Femur (tissue), 1 donor: ENCODE measurements at places on chromosomes 6 and 20.

GRCh38 chr20:50108556-50109235 lies 4.3 kb downstream of the UBE2V1 start:
- no peak for DNase-seq

DNA sequence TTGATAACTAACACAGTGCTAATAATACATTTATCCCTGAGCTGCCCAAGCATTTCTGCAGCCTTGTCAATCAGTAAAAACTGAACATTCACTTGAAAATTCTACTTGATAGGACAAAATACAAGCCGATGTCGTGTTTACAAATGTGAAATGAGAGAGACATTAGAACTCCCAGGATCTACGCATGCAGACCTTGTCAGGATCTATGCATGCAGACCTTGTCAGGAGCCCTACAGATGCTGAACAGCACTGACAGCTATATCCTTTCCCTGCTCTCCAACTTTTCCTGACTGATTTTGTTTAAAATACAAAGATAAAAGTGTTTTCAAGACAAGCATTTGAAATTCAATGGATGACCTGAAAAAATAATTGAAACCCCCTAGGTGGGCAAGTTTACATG lies 28.9 kb downstream of the INSM1 start:
- DNase-seq, result no peak

GRCh38 chr6:139522511-139523220 lies 148.2 kb upstream of the CITED2 start:
- no peak for DNase-seq

DNA sequence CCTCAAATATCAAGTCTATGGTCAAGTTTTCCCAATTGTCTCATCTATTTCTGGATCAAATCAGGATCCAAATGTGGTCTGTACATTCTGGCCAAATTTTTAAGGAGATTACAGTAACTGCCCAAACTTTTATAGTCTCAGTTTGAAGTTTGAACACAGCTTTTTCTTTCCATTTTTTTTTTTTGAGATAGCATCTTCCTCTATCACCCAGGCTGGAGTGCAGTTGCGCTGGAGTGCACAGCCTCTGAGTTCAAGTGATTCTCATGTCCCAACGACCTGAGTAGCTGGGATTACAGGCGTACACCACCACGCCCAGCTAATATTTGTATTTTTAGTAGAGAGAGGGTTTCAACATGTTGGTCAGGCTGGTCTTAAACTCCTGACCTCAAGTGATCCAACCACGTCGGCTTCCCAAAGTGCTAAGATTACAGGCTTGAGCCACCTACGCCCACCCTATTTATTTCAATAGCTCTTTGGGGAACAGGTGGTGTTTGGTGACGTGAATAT lies 84.9 kb upstream of the CARMIL1 start:
- no peak for DNase-seq

DNA sequence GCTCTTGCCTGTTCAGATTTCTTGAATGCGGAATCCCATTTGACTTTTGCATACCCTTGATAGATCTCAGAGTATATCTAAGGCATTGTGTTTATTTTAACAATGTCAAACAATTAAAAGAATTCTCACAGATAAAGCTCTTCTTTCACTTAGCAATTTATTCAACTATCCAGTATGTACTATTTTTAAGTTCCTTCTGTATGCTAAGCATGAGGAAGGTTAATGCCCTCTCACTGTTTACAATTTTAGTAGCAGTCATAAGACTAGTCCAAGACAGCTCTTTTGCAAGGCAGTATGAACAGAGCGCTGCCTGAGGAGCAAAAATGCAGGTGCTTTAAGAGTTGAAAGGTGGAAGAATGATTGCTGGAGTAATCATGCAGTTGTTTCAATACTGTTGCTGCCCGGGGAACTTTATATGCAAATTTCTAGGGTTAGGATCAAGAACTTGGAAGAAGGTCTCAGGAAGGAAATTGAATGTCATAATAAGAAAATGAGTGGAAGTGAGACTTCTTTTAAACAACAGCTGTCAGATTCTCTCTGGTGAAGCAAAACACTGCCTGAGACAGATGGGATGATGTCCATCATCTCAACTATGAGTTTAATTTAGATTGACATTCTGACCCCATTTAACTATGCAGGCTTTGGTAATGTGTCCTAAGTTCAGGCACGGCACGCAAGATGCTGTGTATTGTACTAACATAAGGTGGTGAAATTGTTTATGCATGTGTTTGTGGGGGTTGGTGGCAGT lies 1303.5 kb upstream of the CITED2 start:
- no peak for DNase-seq

DNA sequence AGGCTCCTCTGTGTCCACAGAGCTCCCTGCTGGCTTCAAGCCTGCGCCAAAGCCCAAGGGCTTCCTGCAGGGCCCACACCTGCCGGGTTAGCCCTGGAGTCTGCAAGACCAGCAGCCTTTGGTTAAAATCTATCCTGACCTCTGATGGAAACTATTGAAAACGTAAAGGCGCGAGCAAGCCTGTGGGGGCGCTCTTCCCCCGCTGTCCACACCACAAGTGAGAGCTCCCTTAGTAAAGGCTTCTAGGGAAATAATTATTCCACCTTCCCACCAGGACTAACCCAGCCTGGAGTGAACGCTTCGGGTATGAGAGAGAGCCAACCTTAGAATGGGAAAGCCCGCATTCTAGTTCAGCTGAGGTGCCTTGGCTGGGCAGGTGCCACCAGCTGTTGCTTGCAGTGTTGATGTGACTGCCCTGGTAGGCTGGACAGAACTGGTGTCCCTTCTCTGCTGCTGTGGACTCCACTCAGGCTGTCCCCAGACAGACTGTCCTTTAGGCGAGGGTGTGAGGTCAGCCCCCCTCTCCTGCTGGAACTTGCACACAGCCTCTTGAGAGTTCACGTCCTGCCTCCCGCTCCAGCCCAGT lies 68.7 kb downstream of the SYTL3 start:
- DNase-seq, result no peak

- no peak for DNase-seq
Observed at GRCh38 chr6:53647462-53648094, 18.0 kb downstream of the KLHL31 start.

- no peak for DNase-seq
Observed at GRCh38 chr6:20811109-20811761, 277.0 kb downstream of the CDKAL1 start.

- DNase-seq, result no peak
Observed at GRCh38 chr20:9949563-9949962, 85.2 kb upstream of the ANKEF1 start.

- DNase-seq, result no peak
Observed at GRCh38 chr6:147046141-147046877, 157.9 kb upstream of the STXBP5 start.

- DNase-seq, result no peak
Observed at GRCh38 chr6:22448291-22448711, 121.1 kb upstream of the HDGFL1 start.

DNA sequence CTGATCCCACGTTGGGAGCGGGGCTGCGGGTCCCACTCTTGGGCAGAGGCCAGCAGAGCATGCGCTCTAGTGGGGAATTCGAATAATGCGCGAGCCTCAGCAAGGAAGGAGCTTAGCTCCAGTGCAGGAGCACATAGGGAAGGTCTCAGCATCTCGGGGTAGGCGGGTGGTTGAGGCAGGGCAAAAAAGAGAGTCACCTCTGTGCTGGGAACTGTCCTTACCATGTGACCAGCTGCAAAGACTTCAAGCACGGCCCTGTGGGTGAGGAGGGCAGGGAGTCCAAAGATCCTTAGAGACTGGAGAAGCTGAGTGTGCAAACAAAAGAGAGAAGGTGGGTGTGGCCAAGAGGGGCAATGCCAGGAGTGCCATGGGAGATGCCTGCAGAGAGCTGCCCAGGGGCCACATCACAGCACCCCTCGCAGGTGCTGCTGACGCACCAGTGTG lies 79.2 kb upstream of the CD93 start:
- no peak for DNase-seq

DNA sequence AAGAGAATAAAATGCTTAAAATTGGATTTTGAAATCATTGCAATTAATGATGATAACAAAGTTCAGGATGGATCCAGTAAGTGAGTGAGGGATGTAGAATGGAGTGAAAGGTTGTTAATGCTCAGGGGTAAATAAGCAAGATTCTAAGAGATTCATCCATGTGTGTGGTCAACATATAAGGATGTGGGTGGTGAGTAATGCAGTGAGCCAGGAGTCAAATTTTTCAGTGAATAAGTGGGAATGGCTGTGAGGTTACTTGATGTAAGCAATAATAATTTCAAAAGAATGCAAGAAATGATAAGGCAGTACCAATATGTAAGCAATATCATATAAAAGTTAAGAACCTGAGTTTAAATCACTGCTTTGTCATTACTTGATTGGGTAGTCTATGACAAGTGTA lies 207.5 kb upstream of the ADGRB3 start:
- no peak for DNase-seq

DNA sequence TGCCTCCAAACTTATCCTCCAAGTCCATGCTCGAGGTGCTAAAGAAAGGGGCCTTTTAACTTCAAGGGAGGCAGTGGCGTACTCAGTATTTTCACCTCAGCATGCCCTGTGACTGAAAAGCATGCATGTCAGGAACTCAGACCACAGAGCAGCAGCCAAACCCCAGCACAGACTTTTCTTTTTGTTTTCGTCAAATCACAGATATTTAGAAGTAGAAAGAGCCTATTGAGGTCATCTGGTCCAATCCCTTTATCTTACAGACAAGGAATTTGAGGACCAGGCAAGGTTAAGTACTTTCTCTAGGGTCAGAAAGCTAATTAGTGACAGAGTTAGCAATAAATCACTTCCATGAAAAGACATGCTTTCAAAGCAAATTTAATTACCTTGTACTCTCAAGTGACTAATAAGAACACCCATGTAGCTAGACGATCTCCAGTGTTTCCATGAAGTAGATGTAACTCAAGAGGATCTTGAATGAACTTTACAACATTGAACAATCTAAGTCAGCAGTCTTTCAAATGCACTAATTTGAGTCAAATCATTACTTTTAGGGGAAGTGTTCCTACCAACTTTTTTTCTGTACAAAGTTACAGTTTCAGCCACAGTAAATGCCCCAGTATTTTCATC lies 35.9 kb downstream of the MOXD1 start:
- DNase-seq, result no peak

- DNase-seq, result no peak
Observed at GRCh38 chr20:58894652-58895447, 42.3 kb downstream of the GNAS start.

DNA sequence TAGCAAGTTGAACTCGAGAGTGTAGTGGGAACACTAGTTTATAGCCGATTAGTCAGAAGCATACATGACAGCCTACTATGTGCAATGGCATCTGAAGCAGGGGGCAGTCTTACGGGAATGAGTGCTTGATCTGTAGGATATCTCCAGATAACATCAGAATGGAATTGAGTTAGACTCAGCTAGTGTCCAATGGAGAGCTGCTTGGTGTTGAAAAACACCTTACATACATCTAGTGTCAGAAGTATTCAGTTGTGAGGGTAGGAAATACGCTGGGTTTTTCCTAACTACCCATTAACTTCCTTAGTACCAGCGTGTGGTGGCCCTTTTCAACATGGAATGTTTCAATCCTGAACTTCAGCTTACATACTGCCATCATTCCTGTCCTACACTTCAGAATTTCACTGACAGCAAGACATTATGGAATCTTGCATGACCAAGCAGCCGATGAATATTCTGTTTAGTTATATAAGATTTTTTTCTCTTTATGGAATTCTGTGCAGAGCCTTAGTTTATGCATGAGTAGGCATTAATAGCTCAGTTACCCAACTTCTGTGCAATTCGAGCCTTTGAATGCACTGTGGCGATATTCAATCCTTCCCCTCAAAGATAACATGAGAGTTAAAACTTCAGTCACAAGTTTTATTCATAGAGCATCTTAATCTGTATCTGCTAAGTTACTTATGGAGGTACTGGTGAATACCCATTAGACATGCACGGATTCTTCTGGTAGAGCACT lies 218.6 kb upstream of the MOCS1 start:
- DNase-seq, result no peak

GRCh38 chr6:36136034-36136433 lies 5.7 kb downstream of the MAPK13 start:
- DNase-seq, result no peak

DNA sequence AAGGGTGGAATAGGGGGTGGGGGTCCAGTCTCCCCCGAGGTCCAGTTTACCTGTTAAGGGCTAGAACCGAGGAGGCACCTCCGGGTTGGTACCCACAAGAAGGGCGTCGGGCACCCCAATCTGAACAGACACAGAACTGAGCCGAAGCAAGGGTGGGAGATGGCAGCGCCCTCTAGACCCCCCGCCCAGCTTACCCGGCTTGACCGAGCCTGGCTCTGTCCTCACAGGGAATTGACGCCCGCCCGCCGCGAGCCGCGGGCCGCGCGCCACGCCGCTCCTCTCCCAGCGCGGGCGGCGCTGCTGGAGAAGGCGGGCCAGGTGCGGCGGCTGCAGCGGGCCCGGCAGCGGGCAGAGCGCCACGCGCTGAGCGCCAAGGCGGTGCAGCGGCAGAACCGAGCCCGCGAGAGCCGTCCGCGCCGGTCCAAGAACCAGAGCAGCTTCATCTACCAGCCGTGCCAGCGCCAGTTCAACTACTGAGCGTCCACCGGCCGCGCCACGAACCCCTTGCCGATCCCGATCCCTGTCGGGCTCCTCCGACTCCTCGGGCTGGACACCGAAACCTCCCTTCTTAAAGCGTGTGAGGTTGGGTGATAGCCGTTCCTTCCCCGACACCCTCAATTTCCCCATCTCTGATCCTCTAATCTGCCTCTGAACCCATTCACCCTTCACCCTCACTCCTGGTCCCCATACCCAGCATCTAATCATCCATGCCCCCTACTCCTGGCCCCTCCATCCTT lies 5.9 kb downstream of the TP53INP2 start:
- peak; percentile 86 for DNase-seq

GRCh38 chr6:2818593-2818992 lies 23.1 kb downstream of the SERPINB1 start:
- no peak for DNase-seq

DNA sequence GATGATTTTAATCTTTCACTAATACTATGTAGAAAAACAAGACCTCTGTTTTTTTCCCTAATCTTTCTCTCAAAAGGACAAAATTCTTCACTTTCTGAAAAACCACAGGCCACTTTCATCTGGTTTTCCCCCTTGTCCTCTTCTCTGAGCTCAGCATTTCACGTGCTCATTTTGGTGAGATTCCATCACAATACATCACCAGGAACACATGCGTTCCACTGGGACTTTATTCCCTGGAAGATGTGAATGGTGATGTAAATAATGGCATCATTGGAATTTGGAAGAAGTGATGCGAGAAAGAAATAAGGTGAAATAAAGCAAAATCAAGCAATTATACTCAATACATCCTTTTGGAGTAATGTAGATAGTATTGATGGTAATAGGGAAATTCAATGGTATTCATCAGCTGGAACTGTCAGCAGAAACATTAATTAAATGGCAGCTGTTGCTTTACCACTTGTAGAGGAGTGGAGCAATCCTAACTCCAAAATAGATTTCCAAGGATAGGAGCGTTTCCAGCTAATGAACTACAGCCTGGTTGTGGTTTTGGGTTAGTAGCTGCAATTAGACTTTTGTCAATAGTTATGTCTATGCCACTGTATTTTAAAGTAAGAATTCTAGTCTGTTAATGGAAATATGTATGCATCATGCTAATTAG lies 11.5 kb downstream of the FILIP1 start:
- peak; percentile 25 for DNase-seq

DNA sequence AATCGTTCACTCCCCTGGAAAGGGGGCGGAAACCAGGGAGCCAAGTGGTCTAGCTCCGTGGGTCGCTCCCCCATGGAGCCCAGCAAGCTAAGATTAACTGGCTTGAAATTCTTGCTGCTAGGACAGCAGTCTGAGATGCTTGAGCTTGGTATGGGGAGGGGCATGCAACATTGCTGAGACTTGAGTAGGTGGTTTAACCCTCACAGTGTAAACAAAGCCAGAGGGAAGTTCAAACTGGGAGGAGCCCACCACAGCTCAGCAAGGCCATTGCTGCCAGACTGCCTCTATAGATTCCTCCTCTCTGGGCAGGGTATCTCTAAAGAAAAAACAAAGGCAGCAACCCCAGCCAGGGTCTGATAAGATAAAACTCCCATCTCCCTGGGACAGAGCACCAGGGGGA lies 43.2 kb downstream of the COL21A1 start:
- no peak for DNase-seq
